T-helper 2 cell treated with Interferon-gamma antibody and Interleukin-4, amounts not matched to agents 5 μg/mL and 100 μg/mL, for 36 hours (primary cell): ENCODE measurements at places on chromosomes 12 and 14.

GRCh38 chr12:121807642-121808347 lies 4.0 kb downstream of the SETD1B start:
- peak overlapping the region; percentile 15 for H3K4me3 ChIP-seq
- DNase-seq, result no peak
- H3K27me3 ChIP-seq, result no peaks in the 10 kb centered on the region
- H3K27ac ChIP-seq, result no peak overlapping the region
- peaks cover 32% of the 10 kb centered on the region for H3K4me1 ChIP-seq

GRCh38 chr12:108373111-108373510 lies 34.0 kb upstream of the CMKLR1 start:
- H3K36me3 ChIP-seq, result no peaks in the 10 kb centered on the region
- DNase-seq, result no peak
- no peaks in the 10 kb centered on the region for H3K4me1 ChIP-seq

GRCh38 chr14:61585598-61586543 lies 109.4 kb upstream of the HIF1A start:
- H3K27ac ChIP-seq, result no peak overlapping the region
- H3K4me3 ChIP-seq, result no peak overlapping the region
- H3K4me1 ChIP-seq, result peaks cover 12% of the 10 kb centered on the region

DNA sequence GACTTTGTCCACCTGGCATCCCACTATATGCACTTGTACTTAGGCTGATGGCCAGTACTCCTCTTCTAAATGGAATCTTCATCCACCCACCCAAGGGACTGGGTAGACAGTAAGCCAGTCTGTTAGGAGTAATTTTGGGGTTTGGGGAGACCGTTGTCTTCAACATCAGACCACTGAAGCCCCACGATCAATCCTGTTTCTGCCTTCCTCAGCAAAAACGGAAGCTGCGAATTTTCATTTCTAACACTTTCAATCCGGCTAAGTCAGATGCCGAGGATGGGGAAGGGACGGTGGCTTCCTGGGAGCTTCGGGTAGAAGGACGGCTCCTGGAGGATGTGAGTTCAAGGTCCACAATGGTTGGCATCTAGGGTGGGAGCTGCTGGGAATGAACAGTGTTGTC lies 2.0 kb downstream of the SMARCD1 start:
- H3K36me3 ChIP-seq, result peaks cover 42% of the 10 kb centered on the region
- peaks cover 30% of the 10 kb centered on the region for H3K4me1 ChIP-seq
- no peak for DNase-seq
- no peaks in the 10 kb centered on the region for H3K27me3 ChIP-seq
- H3K27ac ChIP-seq, result no peak overlapping the region
- no peak overlapping the region for H3K4me3 ChIP-seq

- no peaks in the 10 kb centered on the region for H3K27me3 ChIP-seq
- H3K4me3 ChIP-seq, result no peak overlapping the region
- H3K27ac ChIP-seq, result no peak overlapping the region
- DNase-seq, result no peak
- no peaks in the 10 kb centered on the region for H3K4me1 ChIP-seq
Measured at GRCh38 chr14:102491786-102492530, 17.6 kb downstream of the ANKRD9 start.

DNA sequence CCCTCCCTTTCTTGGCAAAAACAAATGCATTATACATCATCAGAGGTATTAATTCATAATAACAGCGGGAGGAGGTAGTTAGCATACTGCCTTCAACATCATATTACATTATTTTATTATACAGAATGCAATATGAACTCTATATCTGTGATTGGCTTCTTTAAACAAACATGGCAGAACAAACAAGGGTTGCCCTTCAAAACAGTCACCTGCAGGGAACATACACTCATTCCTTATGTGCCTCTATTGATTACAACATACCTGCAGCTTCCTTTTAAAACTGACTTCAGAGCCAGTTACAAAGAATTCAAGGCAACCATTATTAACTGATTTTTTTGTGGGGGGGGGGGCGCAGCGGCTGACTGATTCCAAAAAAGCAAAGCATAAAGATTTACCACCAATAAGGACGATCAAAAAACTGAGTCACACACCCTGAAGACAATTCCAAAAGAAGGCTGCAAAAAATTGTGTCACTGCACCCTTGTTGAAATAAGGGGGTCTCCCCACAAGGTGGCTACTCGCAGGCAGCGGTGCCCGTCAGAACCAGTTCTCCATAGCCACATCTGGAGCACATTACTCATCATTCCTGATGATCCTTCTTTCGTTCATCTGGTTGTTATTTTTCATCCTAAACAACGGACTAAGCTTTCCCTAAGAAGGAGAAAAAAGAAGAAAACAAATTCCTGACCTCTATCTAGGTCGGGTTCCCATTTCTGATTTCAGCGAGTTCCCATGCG lies 51.8 kb downstream of the SMUG1 start:
- H3K4me1 ChIP-seq, result no peaks in the 10 kb centered on the region
- no peak overlapping the region for H3K4me3 ChIP-seq
- no peak overlapping the region for H3K27ac ChIP-seq
- H3K27me3 ChIP-seq, result peaks cover 58% of the 10 kb centered on the region
- H3K36me3 ChIP-seq, result no peaks in the 10 kb centered on the region

DNA sequence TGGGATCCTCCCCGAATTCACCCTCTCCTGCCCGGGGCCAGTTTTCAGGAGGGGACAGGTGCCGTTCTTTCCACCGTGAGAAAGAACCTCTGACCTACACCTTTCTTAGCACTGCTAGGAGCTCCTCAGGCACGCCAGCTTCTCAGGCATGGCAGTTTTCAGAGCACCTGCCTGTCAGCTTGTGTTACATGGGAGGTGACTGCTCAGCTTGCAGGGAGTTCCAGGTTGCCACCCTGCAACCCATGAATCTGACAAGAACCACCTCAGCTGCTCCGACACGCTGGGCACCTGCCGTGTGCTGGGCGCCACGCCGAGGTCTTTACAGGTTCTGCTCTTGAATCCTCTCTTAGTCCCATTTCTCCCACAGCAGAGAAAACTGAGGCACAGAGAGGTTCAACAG lies 12.9 kb downstream of the BRI3BP start:
- no peak overlapping the region for H3K27ac ChIP-seq
- H3K27me3 ChIP-seq, result no peaks in the 10 kb centered on the region
- peaks cover 7% of the 10 kb centered on the region for H3K36me3 ChIP-seq
- DNase-seq, result no peak

- peak overlapping the region; percentile 85 for H3K27ac ChIP-seq
- H3K4me3 ChIP-seq, result peak overlapping the region; percentile 61
- H3K36me3 ChIP-seq, result peaks cover 46% of the 10 kb centered on the region
- DNase-seq, result no peak
- H3K4me1 ChIP-seq, result peaks cover 69% of the 10 kb centered on the region
Measured at GRCh38 chr12:12467264-12467663, 95.4 kb downstream of the DUSP16 start.

- peaks cover 39% of the 10 kb centered on the region for H3K4me1 ChIP-seq
- peak within 1 kb of the TSS; percentile 78 for H3K27ac ChIP-seq
- peak within 1 kb of the TSS; percentile 52 for H3K4me3 ChIP-seq
- DNase-seq, result peak; percentile 19
- H3K36me3 ChIP-seq, result no peaks in the 10 kb centered on the region
- H3K27me3 ChIP-seq, result peaks cover 3% of the 10 kb centered on the region
Measured at GRCh38 chr12:53102883-53103807, at the start of gene SOAT2. Gene SOAT2, plus strand, starts transcription at chr12:53103486. Its CDS starts 92 bp downstream, at chr12:53103578.

DNA sequence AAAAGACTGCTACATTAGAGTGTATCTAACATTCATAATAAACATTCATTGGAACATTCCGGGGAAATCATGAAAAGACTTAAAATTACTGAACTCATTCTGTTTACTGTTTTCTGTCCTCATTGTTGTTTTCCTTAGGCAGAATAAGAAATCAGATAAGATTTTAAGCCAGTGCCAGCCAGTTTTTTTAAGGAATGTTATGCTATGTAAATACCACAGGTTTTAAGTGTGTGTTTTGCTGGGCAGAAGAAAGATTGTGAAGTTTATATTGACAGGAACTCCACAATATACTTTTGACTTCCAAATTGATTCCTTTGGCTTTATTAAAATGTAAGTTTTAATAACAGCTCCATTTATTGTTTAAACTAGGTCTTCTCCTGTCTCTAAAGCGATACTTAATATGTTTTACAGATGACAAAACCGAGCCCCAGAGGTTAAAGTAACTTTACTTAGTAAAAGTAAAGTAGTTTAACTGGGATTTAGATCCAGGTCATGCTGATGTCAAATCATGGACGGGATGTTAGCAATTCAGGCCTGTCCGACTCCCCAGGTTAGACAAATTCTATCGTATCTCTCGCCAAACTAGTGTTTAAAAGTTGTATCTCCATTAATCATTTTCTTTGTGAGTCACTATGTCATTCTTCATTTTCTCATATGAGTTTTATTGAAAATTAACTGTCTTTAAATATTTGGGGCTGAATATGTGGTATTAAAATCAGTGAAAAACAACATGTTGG lies 1.7 kb downstream of the LARP4 start:
- peaks cover 16% of the 10 kb centered on the region for H3K36me3 ChIP-seq
- no peaks in the 10 kb centered on the region for H3K27me3 ChIP-seq
- no peak for DNase-seq
- H3K27ac ChIP-seq, result no peak overlapping the region
- H3K4me3 ChIP-seq, result peak overlapping the region; percentile 98
- H3K4me1 ChIP-seq, result peaks cover 27% of the 10 kb centered on the region

GRCh38 chr12:39574378-39574777 lies 45.2 kb downstream of the ABCD2 start:
- no peaks in the 10 kb centered on the region for H3K4me1 ChIP-seq
- H3K4me3 ChIP-seq, result no peak overlapping the region
- H3K27me3 ChIP-seq, result no peaks in the 10 kb centered on the region
- no peak for DNase-seq
- peaks cover 70% of the 10 kb centered on the region for H3K36me3 ChIP-seq
- no peak overlapping the region for H3K27ac ChIP-seq

- H3K27me3 ChIP-seq, result peaks cover 4% of the 10 kb centered on the region
- H3K27ac ChIP-seq, result no peak overlapping the region
- DNase-seq, result no peak
- no peaks in the 10 kb centered on the region for H3K36me3 ChIP-seq
- no peak overlapping the region for H3K4me3 ChIP-seq
Measured at GRCh38 chr12:56955631-56956256, 1.7 kb downstream of the RDH16 start.

DNA sequence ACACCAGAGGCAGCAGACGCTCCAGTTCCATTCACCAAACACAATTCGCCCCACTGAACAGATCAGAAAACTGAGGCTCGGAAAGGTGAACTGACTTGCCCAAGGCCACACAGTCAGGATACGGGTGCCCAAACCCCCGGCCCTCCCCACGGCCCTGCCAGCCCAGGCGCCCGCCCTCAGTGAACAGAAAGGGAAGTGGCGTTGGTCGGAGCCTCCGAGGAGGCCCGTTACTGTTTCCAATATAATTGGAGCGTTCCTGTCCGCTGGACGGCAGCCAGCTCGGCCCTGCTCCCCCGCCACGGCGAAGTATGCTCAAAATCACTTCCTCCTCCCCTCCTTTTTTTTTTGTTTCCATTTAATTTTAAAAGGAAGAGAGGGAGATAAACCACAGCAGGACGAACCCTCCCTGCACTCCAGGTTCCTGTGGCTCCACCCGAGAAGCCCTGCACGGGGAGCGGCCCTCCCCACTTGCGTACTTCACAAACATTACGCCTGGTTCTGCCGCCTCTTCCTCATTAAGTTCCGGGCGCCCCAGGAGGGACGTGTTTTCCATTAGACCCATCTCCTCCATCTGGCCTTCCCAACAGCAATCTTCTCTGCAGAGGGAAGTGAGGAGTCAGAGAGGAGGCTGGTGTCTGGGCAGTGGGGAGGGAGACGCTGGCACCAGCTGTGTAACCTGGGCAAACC lies 61.1 kb downstream of the NCOR2 start:
- no peak overlapping the region for H3K27ac ChIP-seq
- DNase-seq, result no peak
- H3K4me1 ChIP-seq, result peaks cover 8% of the 10 kb centered on the region
- no peaks in the 10 kb centered on the region for H3K36me3 ChIP-seq

DNA sequence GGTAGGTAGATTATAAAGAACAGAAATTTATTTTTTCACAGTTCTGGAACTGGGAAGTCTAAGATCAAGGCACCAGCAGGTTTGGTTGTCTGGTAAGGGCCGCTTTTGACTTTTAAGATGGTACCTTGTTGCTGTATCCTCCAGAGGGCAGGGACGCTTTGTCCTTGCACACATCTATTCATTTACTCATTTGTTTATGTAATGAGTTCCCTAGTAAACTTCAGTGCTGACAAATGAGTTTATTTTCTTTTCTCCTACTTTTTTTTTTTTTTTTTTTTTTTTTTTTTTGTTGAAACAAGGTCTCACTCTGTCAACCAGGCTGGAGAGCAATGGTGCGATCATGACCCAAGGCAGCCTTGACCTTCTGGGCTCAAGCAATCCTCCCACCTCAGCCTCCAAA lies 195.7 kb downstream of the FBXL14 start:
- no peaks in the 10 kb centered on the region for H3K4me1 ChIP-seq

DNA sequence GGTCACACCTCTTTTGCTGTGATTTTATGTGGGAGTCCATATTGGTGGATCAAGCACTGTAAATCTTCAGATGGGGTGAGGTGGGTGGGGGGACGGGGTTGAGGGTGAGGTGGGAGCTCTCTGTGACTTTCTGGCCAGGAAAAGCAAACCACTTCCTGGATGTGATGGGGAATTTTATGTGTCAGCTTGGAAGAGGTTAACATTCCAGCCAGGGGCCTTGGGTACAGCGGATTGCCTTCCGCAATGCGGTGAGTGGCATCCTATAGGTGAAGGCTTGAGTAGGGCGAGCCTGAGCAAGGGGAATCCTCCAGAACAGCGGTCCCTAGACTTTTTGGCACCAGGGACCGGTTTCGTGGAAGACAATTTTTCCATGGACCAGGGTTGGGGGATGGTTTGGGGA lies 36.2 kb downstream of the DLK1 start:
- no peak overlapping the region for H3K27ac ChIP-seq
- no peak for DNase-seq
- H3K4me1 ChIP-seq, result no peaks in the 10 kb centered on the region
- no peaks in the 10 kb centered on the region for H3K36me3 ChIP-seq

GRCh38 chr12:28425526-28425925 lies 235.3 kb downstream of the CCDC91 start:
- H3K4me1 ChIP-seq, result no peaks in the 10 kb centered on the region
- H3K4me3 ChIP-seq, result no peak overlapping the region
- H3K36me3 ChIP-seq, result no peaks in the 10 kb centered on the region
- H3K27ac ChIP-seq, result no peak overlapping the region
- no peak for DNase-seq

GRCh38 chr14:68950111-68950510 lies 29.0 kb downstream of the ACTN1 start:
- H3K4me1 ChIP-seq, result peaks cover 29% of the 10 kb centered on the region
- no peaks in the 10 kb centered on the region for H3K27me3 ChIP-seq
- DNase-seq, result no peak
- no peak overlapping the region for H3K27ac ChIP-seq
- H3K4me3 ChIP-seq, result no peak overlapping the region

GRCh38 chr12:4270831-4271716 lies 2.5 kb upstream of the CCND2 start:
- peaks cover 23% of the 10 kb centered on the region for H3K4me1 ChIP-seq
- peak overlapping the region; percentile 93 for H3K4me3 ChIP-seq
- H3K27me3 ChIP-seq, result peaks cover 15% of the 10 kb centered on the region
- H3K36me3 ChIP-seq, result peaks cover 20% of the 10 kb centered on the region
